Activated naive CD8-positive, alpha-beta T cell treated with anti-CD3 and anti-CD28 coated beads for 36 hours (primary cell): ENCODE measurements at places on chromosomes 6 and 20.

GRCh38 chr6:85111481-85112011 is 338.3 kb upstream of the NT5E start:
- H3K36me3 ChIP-seq: no peaks in the 10 kb centered on the region
- peaks cover 4% of the 10 kb centered on the region for H3K27me3 ChIP-seq
- no peak overlapping the region for H3K27ac ChIP-seq
- no peaks in the 10 kb centered on the region for H3K4me1 ChIP-seq

GRCh38 chr20:9021699-9022098 is 47.2 kb upstream of the PLCB4 start:
- no peaks in the 10 kb centered on the region for H3K36me3 ChIP-seq
- H3K4me1 ChIP-seq: no peaks in the 10 kb centered on the region
- H3K27ac ChIP-seq: no peak overlapping the region
- peaks cover 4% of the 10 kb centered on the region for H3K27me3 ChIP-seq
- no peak overlapping the region for H3K4me3 ChIP-seq
- DNase-seq: no peak

DNA sequence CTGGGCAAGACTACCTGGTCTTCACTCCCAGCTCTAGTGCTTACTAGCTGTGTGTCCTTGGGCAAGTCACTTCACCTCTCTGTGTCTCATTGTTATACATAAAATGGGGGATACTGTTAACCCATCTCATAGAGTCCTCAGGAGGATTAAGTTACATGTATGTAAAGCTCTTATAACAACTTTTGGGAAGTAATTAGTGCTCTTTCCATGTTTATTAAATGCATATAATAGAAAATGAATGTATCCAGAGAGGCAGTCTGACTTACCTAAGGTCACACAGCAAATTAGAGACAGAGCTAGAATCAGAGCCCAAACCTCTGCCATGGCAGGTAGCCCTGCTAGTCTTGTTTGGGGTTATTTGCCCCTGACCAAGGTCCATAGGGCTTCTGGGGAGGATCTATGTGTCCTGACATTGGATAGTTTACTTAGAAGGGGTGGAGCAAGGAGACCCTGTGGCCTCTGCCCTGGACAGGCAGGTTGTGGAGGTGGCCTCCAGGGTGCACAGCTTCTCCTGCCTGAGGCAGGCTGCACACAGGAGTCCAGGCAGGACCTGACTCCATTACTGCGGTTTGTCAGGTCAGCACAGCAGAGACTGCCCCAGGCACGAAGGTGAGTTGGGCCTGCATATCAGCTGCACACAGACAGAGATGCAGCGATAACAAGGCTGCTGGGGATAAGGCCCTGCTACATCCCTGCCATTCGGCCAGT is 8.4 kb upstream of the MAPK13 start:
- H3K27me3 ChIP-seq: no peaks in the 10 kb centered on the region
- no peak for DNase-seq
- H3K36me3 ChIP-seq: peaks cover 29% of the 10 kb centered on the region
- H3K4me1 ChIP-seq: peaks cover 76% of the 10 kb centered on the region
- H3K27ac ChIP-seq: peak overlapping the region; percentile 96

GRCh38 chr6:79847426-79847825 is 99.9 kb downstream of the ELOVL4 start:
- no peaks in the 10 kb centered on the region for H3K4me1 ChIP-seq
- peaks cover 27% of the 10 kb centered on the region for H3K27me3 ChIP-seq
- no peak overlapping the region for H3K27ac ChIP-seq
- H3K36me3 ChIP-seq: no peaks in the 10 kb centered on the region
- no peak overlapping the region for H3K4me3 ChIP-seq

GRCh38 chr6:141726248-141726647 is 406.5 kb upstream of the GJE1 start:
- peaks cover 3% of the 10 kb centered on the region for H3K4me1 ChIP-seq
- DNase-seq: no peak
- no peaks in the 10 kb centered on the region for H3K27me3 ChIP-seq
- H3K36me3 ChIP-seq: no peaks in the 10 kb centered on the region
- no peak overlapping the region for H3K4me3 ChIP-seq

GRCh38 chr6:431986-432385 is 40.4 kb downstream of the IRF4 start:
- H3K4me3 ChIP-seq: no peak overlapping the region
- peak overlapping the region; percentile 84 for H3K27ac ChIP-seq
- H3K27me3 ChIP-seq: no peaks in the 10 kb centered on the region
- peaks cover 55% of the 10 kb centered on the region for H3K4me1 ChIP-seq

- peaks cover 23% of the 10 kb centered on the region for H3K27me3 ChIP-seq
- DNase-seq: no peak
- no peak overlapping the region for H3K4me3 ChIP-seq
- H3K36me3 ChIP-seq: no peaks in the 10 kb centered on the region
- H3K27ac ChIP-seq: no peak overlapping the region
Observed at GRCh38 chr6:163626073-163626867, 211.8 kb downstream of the QKI start.

GRCh38 chr6:147755999-147756398 is 247.5 kb downstream of the SAMD5 start:
- H3K27ac ChIP-seq: no peak overlapping the region
- no peaks in the 10 kb centered on the region for H3K36me3 ChIP-seq
- no peaks in the 10 kb centered on the region for H3K27me3 ChIP-seq

GRCh38 chr6:158026054-158026900 is 44.6 kb downstream of the SYNJ2 start:
- peak overlapping the region; percentile 84 for H3K4me3 ChIP-seq
- H3K27me3 ChIP-seq: no peaks in the 10 kb centered on the region
- peaks cover 38% of the 10 kb centered on the region for H3K4me1 ChIP-seq
- peak overlapping the region; percentile 100 for H3K27ac ChIP-seq
- H3K36me3 ChIP-seq: peaks cover 15% of the 10 kb centered on the region

GRCh38 chr20:53677447-53678314 is 84.0 kb upstream of the ZNF217 start:
- H3K27me3 ChIP-seq: no peaks in the 10 kb centered on the region
- peak overlapping the region; percentile 38 for H3K4me3 ChIP-seq
- H3K36me3 ChIP-seq: no peaks in the 10 kb centered on the region
- H3K27ac ChIP-seq: peak overlapping the region; percentile 82

- H3K27me3 ChIP-seq: no peaks in the 10 kb centered on the region
- H3K4me3 ChIP-seq: peak overlapping the region; percentile 93
- DNase-seq: no peak
Observed at GRCh38 chr6:170583756-170584180, 669 bp downstream of the PDCD2 start.

- no peaks in the 10 kb centered on the region for H3K36me3 ChIP-seq
- no peak overlapping the region for H3K27ac ChIP-seq
- no peak overlapping the region for H3K4me3 ChIP-seq
- H3K27me3 ChIP-seq: peaks cover 3% of the 10 kb centered on the region
- no peaks in the 10 kb centered on the region for H3K4me1 ChIP-seq
Observed at GRCh38 chr6:118298476-118299427, 249.3 kb upstream of the PLN start.

DNA sequence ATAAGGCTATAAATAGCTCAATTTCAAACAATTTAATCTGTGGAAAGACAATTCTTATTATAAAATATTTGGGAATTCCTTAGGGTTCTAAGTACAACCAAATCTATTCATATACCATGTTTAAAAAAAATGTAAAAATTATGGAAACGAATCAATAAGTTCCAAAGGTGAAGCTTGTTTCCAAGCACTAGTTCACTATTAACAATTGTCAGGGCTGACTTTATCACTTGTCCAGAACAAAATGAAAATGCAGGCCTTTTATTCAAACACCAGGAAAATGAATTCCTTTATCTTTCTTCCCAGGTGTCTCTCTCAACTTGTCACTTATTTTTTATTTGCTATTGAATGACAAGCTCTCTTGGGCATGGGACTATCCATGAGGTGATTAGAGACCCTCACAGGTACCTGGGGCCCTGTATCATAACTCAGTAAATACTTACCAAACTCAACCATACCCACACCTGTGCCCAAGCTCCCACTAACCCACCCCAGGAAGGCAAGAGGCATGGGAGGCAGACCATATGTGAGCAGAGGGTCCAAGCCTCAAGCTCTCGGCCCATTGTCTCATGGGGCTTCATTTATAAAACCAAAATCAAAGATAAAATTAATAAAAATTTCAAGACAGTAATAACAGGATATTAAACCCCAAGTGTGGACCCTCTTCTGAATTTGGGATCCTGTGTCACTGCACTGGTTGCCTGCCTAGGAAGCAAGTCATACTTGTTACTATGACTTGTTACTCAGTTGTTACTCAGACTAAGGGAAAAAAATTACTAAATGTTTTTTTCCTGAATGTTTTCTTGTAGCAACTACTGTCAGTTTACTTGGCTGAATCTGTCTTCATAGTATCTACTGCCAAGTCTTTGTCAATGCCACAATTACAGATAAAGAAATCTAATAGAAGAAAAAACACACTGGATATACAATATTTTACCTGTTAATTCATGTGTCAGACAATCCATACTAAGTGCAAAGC is 54.7 kb downstream of the PTPRK start:
- H3K4me3 ChIP-seq: no peak overlapping the region
- H3K36me3 ChIP-seq: no peaks in the 10 kb centered on the region
- no peak for DNase-seq
- no peaks in the 10 kb centered on the region for H3K27me3 ChIP-seq

GRCh38 chr20:45268531-45268930 is 14.2 kb upstream of the SLPI start:
- no peak overlapping the region for H3K4me3 ChIP-seq
- H3K27ac ChIP-seq: no peak overlapping the region
- H3K27me3 ChIP-seq: peaks cover 52% of the 10 kb centered on the region
- H3K36me3 ChIP-seq: no peaks in the 10 kb centered on the region

GRCh38 chr6:135224037-135224647 is 43.0 kb downstream of the MYB start:
- no peaks in the 10 kb centered on the region for H3K27me3 ChIP-seq
- peaks cover 18% of the 10 kb centered on the region for H3K4me1 ChIP-seq
- DNase-seq: no peak
- H3K4me3 ChIP-seq: peak overlapping the region; percentile 66
- H3K36me3 ChIP-seq: peaks cover 25% of the 10 kb centered on the region

DNA sequence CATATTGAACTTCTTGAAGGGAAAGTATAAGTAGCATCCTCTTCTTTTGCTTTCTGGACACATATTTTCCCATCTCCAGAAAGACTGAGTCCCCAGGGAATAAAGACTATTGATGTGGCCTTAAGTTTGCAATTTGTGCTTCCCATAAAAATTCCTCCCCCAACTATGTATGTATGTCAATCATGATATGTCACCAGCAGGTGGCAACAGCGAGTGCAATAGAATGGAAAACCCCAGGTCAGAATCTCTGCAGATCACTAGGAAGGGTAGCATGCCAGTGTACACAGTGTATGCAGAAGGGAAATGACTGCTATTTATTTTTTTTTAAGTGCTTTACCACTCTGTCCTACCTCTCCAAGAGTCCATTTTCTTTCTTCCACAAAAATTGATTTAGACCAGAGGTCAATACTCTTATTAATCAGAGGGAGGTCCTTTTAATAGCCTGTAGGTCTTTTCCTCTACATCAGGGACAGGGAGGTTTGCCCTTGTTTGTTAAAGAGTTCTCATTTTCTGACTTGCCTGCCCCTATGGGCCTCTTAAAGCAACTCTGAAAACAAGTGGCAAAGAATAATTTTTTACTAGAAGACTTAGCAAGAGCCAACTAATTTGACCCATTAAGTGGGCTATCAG is 61.4 kb downstream of the BMP2 start:
- peak; percentile 13 for DNase-seq
- H3K4me3 ChIP-seq: no peak overlapping the region
- H3K36me3 ChIP-seq: no peaks in the 10 kb centered on the region
- no peaks in the 10 kb centered on the region for H3K4me1 ChIP-seq

DNA sequence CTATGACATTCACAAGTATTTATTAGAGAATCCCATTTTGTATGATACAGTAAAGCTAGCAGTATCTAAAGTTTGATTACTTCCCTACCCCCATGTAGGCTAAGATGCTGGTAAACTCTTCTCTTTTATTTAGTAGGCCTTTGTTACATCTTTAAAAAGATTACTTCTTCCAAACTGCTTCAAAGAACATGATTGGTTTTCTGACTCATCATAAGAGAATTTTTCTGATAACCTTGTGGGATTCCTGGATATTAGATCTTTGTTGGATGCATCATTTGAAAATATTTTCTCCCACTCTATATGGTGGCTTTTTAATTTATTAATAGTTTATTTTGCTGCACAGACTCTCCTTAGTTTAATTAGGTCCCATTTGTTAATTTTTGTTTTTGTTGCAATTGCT is 898.3 kb upstream of the ADGRB3 start:
- H3K4me3 ChIP-seq: no peak overlapping the region
- H3K27me3 ChIP-seq: no peaks in the 10 kb centered on the region
- DNase-seq: no peak
- no peaks in the 10 kb centered on the region for H3K4me1 ChIP-seq
- no peaks in the 10 kb centered on the region for H3K36me3 ChIP-seq
